ENCODE measurements at places on chromosomes 7 and 10.
A peak's percentile ranks its signal among the peaks of the same experiment; 100 is the strongest.

- no peak for DNase-seq
These were observed 60.5 kb upstream of the AGBL3 start for GRCh38 chr7:134925766-134926165.

GRCh38 chr7:74266191-74266963 is 12.2 kb upstream of the RFC2 start:
- DNase-seq, result no peak

GRCh38 chr7:25985196-25985595 is 166.8 kb upstream of the NFE2L3 start:
- no peak for DNase-seq

- DNase-seq, result no peak
These were observed 24.7 kb upstream of the ST8SIA6 start for GRCh38 chr10:17479015-17479615.

DNA sequence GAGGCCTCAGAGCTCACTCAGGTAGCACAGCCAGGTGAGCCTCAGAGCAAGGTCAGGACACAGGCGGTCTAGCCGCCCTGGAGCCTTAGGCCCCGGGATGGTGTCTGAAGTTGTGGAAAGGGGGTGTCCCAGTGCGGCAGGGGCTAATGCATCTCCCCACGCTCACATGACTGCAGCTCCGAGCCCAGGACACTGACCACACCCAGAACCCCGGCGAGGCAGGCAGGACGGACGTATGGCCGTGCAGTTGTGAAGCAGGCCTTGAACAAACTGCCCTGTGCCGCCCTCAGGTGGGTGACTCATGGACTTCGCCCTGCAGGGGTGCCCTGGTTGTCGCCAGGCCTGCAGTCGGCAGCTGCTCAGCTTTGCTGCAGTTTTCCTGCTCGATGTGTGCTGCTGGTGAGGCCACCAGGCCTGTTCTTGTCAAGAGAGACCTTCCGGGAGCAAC is 5.0 kb upstream of the PRKAR1B start:
- no peak for DNase-seq

DNA sequence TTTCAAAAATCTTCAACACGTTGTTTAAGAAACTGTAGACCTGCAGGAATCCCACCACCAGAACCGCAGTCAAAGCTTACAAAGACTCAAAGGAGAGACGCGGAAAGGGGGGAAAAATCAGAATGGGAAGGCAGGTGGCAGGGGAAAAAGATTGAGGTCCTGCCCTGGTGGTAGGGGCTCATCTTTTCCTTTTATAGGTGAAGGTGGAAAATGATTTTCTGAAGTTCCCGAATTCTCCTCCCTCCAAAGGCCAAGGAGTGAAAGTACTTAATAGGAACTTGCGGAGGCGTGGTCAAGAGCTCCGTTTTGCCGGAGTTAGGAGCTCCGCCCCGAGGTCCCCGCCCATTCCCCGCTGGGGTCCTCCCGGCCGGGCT is 724 bp downstream of the BBIP1 start:
- DNase-seq, result peak; percentile 68

DNA sequence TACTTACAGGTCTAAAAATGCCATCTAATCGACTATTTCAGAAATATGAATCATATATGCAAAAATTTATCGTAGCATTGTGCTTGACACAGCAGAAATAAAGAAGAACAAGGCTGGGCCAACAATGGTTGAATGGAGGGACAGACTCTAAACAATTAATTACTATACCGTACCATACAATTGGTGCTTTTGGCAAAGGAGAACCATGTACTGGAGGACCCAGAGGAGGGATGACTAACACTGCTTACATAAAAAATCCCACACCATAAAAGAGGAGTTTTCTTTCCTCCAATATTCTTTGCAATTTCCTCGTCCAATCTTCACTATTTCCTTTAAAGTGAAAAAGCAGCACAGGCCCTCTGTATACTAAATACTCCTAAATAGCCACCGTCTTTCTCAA is 94.1 kb downstream of the SGMS1 start:
- no peak for DNase-seq

DNA sequence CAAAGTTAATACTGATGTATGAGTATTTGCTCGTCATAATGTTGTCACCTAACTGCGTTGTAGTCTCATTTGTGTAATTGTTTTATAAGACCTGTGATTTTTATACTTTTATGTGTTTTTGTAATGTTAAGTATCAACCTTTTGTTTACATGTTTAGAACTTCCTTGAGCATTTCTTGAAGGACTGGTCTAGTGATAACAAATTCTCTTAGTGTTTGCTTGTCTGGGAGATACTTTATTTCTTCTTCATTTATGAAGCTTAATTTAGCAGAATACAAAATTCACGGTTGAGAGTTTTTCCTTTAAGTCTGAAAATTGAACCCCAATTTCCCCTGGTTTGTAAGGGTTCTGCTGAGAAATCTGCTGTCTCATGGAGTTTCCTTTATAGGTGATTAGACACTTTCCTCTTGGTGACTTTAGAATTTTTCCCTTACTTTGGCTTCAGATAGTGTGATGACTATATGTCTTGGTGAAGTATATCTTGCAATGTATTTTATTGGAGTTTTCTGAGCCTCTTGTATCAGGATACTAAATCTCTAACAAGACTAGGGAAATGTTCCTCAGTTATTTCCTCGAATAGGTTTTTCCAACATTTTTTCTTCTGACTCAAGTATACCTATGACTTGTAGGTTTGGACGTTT is 154.9 kb downstream of the WDR11 start:
- no peak for DNase-seq

- DNase-seq, result no peak
These were observed 1224.2 kb upstream of the SORCS1 start for GRCh38 chr10:108388706-108389105.

- no peak for DNase-seq
These were observed 29.4 kb upstream of the GATAD1 start for GRCh38 chr7:92417913-92418312.

DNA sequence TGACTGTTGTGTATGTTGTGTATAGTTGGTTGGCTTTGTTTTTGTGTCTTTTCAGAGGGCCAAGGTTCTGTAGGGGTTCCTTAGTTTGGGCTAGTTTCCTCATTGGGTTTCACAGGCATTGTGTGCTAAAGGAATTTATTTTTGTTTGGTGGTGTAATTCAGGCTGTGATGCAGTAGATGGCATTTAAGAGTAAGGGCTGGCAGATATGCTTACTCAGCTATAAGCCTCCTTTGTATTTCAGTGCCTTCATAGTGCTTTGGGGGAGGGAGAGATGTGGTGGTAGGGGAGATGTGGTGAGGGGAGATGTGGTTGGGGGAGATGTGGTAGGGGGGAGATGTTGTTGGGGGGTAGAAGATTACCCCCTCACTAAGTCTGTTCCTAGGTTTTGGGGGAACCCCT is 91.7 kb downstream of the SLC25A40 start:
- DNase-seq, result no peak
